ENCODE measurements at places on chromosomes 2 and 18.
A peak's percentile ranks its signal among the peaks of the same experiment; 100 is the strongest.

- no peak for DNase-seq
Measured at GRCh38 chr2:101752716-101753616, 55.5 kb downstream of the MAP4K4 start.

DNA sequence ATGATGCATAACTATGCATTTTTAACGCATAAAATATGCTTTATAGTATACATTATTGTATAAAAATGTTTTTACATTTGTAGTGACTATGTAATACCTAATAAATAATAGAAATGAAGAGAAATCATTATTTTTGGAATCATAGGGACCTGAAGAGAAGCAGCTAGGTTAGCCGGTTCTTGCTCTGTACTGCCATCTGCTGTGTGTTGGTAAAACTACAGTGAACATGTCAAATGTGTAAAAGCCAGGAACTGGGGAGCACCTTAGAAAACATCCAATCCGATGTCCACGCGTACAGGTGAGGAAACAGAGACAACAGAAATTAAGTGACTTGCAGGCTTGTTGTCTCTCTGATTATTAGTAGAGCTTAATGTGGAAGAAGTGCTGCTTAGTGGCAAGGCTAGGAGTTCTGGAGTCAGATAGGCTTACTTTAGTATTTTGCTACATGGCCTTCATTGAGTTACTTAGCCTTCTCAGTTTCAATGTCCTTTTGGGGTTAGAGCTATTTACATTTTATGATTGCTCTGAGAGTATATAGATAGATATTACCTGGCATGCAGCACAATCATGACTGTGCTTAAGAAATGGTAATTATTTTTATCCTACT, 386.5 kb downstream of the DLGAP1 start:
- DNase-seq: no peak

DNA sequence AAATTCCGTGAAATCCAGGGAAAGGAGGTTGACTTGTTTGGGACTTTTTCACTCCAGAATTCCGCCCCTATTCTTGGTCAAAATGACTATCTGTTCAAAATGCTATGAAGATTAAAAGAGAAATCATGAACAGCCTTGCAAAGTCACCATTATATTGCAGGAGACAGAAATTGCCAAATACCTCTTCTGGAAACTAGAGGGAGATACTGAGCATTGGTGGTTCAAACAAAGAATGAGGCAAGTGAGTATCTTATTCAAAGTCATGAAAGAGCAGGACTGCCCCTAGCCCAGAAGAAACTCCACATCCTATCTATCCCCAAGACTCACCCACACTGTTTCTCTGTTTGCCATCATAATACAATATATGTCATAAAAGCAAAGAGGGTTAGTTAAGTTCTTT, 862.3 kb upstream of the POU3F3 start:
- no peak for DNase-seq

GRCh38 chr18:24731981-24732380, 271.5 kb downstream of the HRH4 start:
- DNase-seq: no peak

DNA sequence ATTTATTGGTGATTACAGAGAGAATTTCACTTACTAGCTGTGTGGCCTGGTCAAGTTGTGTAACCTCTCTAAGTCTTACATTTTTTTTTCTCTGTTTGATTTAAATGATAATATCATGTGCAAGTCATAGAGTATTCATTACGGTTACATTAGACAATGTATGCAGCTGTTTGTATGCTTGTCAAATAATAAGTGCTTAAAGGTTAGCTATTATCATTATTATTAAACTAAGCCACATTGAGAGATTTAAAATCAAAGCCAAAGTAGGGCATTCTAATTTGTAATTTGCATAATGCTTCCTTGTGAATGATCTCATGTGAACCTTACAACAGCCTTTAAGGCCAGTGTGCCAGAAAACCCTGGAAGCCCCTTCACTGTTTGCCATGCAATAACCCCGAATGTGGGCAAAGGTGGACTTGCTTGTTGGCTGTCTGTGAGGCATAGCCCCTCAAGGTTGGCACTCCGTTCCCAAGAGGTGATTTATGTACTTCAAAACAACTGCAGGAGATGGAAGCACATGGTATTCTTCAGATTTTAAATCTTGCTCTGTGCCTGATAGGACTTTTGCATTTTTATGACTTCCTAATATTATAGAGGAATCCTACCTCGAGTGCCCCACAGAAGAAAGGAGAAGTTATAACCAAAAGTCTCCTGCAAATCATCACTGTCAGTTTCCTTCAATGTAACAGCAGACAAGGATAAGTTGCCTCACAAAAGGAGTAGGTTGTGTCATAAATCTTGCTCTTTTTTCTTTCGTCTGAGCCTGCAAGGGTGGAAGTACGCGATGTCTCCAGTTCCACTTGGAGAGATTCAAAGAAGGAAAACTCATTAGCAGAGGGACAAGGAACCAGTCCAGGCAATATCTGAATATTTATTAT, 272.0 kb downstream of the TGIF1 start:
- no peak for DNase-seq

GRCh38 chr18:56097621-56098020, 509.6 kb upstream of the TCF4 start:
- DNase-seq: no peak

DNA sequence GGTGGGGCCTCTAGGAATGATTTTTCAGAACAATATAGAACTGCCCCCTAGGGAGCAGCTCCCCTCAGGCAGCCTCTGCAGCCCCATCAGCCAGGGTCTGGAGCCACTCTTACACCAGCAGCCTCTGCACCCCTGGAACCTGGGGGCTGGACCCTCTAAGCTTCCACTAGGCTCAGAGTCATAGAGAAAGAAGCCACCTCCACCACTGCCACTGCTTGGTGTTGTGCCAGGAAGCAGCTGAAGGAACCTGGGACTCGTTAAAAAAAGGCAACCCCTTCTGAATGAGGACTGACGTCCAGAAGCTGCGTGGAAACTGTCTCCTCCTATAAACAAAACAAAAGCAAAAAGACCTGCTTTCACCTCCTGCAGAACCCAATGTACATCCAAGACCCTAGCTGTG, 98.1 kb upstream of the HS6ST1 start:
- DNase-seq: no peak

DNA sequence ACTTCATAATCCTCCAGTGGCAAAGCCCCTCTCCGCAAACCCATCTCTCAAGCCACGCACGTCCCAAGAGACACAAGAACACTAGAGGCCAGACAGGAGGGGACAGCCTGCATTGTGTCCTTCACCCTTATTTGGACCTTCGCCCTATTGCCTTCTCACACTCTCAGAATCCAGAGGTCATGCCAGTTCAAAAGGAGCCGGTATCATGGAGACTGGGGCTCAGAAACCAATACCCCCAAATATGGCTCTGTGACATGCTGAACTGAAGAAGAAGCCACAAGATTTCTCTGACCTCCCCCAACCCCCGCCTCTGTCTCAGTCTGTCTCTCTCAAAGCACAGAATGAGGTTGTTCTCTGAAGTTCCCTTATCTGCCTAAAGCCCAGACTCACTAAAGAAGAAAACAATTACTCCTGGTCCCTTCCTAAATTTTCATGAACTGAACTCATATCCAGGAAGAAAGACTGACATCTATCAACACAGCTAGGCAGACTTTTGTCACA, 19.2 kb upstream of the SPATA3 start:
- DNase-seq: no peak

- DNase-seq: peak; percentile 14
Measured at GRCh38 chr2:157627594-157628476, 829 bp downstream of the ACVR1C start.

- DNase-seq: no peak
Measured at GRCh38 chr2:100302585-100302892, 19.8 kb downstream of the LONRF2 start.

DNA sequence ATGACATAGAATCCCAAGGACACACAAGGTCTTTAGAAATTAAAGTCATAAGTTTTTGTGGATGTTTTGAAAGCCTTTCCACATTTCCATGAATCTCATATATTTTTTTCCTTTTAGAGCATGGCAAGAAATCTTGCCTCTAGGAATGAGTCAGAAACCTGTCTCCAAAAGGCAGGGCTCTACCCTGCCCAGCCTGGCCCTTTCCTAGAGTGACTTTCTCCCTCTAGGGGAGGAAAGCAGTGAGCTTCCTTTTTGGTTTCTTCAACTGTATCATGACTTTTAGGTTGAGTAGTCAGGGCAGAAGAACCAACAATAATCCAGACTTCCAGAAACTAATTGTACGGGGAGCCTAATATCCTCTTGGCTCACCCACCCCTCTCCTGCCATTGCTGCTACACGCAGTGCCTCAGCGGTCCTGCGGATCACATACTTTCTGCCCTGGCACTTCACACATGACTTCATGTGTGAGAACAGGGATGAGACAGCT, 300.3 kb downstream of the AGPS start:
- DNase-seq: no peak

GRCh38 chr2:167862296-167862695, 385.1 kb downstream of the STK39 start:
- no peak for DNase-seq

DNA sequence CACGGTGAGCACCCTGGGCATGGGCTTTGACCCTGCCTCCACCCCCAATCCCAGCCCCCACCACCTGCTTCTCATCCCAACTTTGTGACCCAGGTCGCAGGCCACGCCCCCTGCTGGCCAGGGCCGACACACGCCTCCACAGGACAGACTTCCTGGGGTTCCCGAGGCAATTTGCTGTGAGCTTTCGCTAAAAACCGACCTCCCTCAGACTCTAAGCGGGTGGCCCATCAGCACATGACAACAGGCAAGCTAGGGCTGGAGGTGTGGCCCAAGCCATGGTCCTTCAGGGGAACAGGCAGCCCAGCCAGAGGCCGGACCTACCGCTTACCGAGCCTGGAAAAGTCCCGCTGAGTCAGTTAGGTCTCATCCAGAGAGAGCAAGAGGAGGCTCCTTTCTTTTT, 31.9 kb downstream of the C1QL2 start:
- no peak for DNase-seq

DNA sequence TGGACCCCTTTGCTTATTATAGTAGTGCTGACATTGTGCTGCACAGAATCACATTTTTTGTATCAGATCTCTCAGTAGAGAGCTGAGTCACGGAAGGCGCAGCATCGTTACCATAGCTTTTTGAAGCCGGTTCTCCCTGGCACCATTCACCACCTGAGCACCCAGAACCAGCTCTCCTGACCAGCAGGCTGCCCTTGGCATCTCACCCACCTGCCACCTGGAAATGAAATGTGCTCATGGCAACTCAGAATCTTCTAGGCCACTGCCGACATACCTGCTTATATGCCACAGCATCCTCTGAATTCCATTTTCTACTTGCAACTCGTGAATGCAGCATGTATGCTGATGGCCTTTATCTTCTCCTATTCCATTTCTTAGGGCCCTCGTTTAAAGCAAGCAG, 62.7 kb downstream of the COA5 start:
- DNase-seq: no peak

DNA sequence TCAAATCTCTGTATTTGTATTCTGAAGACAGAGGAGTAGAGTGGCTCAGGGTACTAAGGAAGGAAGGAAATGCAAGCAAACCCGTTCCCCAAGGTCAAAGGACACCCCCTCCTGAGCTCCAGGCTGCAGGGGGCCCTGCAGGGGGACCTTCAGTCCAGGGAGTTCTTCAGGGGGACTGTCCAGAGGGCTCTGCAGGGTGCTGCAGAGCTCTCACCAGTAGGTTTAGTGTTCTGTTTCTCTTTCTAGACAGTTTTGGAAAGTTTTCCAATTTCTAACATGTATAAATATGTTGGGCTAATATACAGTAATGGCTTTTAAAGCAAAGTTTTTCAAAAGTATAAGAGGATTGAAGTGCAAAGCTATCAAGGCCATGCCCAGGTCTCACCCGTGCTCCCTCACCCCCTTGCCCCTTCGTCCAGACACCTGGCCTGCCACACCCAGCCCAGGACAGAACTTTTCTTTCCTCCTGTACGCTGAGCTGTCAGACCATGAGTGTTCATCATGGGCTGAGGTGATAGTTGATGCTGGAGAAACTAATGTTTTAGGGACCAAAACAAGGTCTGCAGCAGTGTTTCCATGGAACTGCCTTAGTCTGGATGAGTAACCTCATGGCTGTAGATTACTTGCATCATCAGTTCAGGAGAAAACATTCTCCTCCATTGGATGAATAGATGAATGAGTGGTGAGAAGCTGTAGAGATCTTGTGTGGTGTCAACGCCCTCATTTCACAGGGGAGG, 134.2 kb downstream of the GLI2 start:
- no peak for DNase-seq

- no peak for DNase-seq
Measured at GRCh38 chr2:140177086-140177485, 1396.9 kb upstream of the NXPH2 start.

DNA sequence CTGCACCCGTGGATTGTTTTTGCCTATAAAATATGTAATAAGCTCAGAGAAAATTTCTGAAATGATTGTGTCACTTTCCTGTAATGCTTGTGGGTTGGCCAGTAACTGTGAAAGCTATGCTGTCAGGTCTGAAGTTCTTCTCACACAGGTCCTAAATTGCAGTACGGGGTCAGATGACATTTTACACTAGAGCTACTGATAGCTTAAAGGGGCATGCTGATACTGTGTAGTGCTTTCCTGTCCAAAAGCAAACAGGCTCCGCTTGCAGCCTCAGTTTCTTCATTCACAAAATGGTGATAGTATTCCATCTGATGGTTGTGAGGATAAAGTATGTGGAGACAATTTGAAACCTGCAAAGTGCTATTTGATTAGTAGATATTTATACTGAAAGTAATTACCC, 7.6 kb upstream of the FARSB start:
- DNase-seq: no peak

GRCh38 chr18:13183790-13184189, 34.8 kb upstream of the LDLRAD4 start:
- DNase-seq: no peak

GRCh38 chr2:107633580-107634147, 193.0 kb upstream of the RGPD4 start:
- no peak for DNase-seq

- DNase-seq: peak; percentile 34
Measured at GRCh38 chr2:197786010-197786877, 1.1 kb upstream of the BOLL start.

DNA sequence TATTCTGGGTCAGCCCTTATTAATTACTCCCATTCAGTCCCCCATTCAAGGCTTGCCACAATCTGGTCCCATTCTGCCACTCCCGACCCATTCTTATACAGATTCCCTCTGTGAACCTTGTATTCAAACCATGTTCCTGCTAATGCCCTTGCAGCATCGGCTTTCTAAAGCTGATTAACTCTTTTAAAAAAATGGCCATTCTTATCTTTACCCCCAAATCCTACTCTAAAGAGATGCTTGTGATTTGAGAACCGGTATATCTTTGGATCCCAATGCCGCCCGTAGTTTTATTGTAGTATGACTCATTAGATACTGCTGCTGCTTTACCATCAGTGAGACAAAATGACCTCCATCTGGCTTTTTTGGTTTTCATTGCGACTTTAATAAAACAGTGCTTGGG, 72.2 kb downstream of the XRCC5 start:
- no peak for DNase-seq

- DNase-seq: no peak
Measured at GRCh38 chr2:189328848-189329245, 112.4 kb upstream of the WDR75 start.
